ENCODE measurements at places on chromosomes 5 and 9.

DNA sequence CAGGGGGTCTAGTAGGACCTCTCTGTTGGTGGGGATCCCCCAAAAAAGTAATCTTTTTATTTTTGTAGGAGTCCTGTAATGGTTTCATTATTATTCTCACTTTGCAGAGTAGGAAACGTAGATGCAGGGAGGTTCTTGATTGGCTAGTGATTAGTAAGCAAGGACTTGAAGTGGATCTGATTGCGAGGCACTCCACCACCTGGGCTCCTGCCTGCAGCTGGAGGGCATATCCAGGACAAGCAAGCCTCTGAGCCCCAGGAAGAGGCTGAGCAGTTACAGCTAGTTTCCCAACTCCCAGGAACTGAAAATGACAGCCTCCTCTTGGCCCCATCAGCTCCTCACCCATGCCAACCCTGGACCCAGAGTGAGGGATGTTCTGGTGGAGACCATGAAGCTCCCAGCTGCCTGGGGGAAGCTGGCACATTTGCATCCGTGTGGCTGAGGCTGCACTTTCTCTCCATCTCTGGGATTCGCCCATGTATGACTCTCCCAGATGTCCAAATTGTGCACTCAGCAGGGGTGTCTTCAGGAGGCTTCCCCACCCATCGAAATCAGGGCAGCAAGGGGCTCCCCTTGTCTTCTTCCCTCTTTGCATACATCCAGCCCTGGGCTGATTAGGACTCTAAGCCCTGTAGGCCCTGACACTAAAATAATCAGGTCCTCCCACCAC lies 10.2 kb downstream of the KCNIP1 start:
- no peak for DNase-seq

DNA sequence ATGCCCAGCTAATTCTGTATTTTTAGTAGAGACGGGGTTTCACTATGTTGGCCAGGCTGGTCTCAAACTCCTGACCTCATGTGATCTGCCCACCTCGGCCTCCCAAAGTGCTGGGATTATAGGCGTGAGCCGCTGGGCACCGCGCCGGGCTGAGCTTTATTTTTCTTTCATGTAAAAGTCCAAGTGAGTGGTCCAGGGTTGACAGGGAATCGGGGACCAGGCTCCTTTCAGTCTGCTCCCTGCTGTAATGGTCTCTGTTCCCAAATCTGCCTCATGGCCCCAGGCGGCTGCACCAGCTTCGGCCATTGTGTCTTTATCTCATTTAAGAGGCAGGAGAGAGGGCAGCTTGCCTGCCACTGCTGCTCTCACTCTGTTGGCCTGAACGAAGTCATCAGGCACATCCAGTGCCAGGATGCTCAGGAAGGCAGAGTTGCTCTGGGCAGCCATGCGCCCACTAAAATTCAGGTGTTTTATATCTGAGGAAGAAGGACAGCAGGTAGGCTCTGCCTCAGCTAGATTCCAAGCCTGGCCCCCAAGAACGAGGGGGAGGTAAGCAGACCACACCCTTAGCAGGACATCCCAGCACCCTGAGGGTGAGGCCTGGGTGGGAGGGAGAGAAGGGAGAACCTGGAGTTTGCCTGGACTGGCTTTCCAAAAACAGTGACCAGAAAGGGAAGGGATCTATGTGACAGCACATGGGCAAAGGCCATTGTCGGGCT lies 1.7 kb upstream of the CCDC183 start:
- no peak for DNase-seq

DNA sequence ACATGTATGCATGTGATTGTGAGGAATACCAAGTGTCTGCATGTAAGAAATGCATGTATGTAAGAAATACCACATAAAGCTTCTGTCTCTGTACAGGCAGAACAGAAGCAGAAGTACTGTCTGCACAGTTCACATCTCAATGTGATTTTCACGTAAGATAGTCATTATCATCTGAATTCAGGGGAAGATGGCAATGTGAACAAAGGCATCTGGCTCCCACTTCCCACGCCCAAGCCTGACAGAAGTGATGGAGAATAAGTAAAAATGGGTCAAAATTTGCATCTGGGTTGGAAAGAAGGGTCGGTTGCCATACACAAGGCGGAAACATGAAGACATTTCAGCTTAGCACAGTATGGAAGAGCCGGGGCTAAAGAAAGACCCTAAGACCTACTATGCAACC lies 71.7 kb downstream of the SUSD1 start:
- no peak for DNase-seq

DNA sequence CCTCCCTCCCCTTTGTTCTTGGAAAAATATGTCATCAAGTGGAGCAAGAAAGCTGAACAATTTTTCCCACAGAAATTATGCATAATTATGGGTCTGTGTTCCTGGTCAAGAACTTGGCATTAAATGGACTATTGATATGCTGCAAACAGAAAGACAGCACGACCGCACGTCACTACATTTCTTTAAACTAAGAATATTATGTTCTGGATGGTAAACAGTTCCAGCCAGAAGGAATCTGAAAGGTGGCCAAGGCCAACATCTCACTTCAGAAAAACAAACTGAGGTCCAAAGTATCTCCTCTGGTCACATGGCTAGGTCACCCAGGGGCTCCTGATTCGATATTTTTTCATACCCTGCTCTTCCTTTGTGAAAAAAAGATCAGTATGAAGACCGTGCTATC lies 173.3 kb upstream of the GAS1 start:
- no peak for DNase-seq

GRCh38 chr5:149168276-149168906 lies 27.1 kb downstream of the ABLIM3 start:
- DNase-seq: no peak

- no peak for DNase-seq
Measured at GRCh38 chr5:7816535-7816901, 34.4 kb downstream of the CFAP90 start.

DNA sequence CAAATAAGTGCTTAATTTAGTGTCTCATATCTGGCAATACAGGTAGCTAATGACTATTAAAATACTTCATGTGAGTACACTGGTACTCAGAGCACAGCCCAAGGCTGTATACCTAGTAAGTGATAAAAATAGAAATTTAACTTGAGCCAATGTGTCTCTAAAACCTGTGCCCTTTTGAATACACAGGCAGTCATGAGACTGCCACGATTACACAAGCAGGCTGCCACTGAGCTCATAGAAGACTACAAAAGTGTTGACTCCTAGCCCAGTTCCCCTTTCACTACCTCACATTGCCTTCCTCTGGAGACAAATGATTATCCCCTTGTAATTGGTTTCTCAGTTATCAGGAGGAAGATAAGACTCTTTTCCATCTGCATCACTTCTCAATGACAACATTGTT lies 66.3 kb upstream of the PAPPA start:
- DNase-seq: no peak

GRCh38 chr5:105816961-105817360 lies 1853.8 kb downstream of the EFNA5 start:
- DNase-seq: no peak

DNA sequence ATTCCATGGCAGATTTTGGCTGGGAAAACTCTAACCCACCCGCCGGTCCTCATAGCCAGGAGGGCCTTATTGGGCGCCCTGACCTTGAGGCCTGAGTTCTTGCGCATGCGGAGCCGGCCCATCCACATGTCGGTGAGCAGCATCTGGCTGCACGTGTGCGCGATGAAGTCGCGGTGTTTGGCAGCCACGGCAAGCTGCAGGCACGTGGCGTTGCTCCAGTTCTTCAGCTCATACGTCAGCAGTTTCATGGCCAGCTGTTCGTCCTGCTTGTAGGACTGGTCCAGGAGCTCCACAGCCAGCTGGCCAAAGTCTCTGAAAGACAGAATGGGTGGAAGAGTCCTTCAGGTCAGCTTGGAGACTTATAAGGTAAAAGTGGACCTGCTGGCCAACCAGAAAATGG lies 204.3 kb upstream of the KLF9 start:
- DNase-seq: no peak

GRCh38 chr5:154309805-154310204 lies 119.3 kb downstream of the GALNT10 start:
- DNase-seq: no peak

GRCh38 chr5:133707629-133708028 lies 95.3 kb upstream of the FSTL4 start:
- DNase-seq: no peak

DNA sequence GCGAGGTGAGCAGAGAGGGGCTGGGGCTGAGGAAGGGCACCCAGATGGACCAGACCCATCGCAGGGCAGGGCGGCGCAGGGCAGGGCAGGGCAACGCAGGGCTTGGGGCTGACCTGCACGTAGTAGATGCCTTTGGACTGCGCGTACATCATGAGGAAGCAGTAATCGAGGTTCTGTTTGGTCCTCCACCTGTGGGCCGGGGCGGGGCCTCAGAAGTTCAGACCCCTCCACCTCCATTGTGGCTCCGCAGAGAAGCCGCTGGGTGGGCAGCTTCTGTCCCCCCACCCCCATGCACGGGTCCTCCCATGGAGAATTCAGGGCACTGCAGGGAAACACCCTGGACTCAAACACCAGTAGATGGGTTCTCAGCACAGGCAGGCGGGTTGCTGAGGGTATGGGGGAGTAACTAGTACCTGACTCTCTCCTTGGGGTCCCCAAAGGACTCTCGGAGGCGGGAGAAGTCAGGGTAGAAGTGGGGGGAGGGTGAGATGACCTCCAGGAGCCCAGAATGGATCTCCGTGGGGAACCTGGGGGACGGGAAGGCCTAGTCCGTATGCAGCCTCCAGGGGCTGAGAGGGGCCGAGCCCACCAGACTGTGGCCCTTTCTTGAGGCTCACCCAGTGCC lies 6.4 kb downstream of the LTC4S start:
- DNase-seq: no peak

GRCh38 chr9:84068872-84069271 lies 88.3 kb downstream of the RMI1 start:
- DNase-seq: no peak

DNA sequence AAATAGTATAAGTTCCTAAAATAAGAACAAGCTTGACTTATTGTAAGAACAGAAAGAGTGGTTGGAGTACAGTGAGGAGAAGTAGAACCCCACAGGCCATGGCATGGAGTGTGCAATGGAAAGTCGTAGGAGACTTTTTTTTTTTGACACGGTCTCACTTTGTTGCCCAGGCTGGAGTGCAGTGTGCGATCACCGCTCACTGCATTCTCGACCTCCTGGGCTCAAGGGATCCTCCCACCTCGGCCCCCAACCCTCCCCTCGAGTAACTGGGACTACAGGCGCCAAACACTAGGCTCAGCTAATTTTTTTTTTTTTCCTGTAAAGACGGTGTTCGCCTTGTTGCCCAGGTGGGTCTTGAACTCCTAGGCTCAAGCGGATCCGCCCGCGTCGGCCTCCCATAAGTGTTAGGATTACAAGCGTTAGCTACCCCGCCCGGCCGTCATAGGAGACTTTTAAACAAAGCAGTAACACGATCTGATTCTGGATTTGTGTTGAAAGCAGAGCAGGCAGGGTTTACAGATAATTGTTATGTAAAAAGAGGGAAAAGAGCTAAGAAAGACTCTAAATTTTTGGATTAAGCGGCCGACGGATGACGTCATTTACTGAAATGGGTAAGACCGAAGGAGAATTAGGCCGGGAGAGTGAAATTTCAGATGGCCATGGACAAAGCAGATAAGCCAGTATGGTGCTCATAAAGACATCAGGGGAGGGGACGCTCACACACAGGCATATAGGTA lies 752 bp downstream of the TSTD2 start:
- DNase-seq: no peak

- no peak for DNase-seq
Measured at GRCh38 chr9:123983047-123983446, 28.5 kb upstream of the LHX2 start.

DNA sequence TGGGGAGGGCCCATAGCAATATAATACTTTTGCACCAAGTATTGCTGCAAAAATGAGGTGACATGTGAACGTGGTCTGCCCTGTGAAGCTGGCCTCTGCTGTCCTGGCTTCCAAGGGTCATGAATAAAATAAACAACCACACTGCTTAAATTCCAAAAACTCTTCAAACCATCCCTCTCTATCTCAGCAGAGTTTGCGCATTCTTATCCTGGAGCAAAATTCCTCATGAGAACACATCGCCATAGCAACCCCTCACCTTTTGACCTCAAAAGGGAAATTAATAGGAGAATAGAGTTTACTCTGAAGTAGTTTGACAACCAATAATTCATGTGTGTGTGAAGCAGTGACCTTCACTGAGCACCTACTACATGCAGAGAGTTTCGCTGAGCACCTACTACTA lies 342.9 kb downstream of the SPOCK1 start:
- DNase-seq: no peak

- no peak for DNase-seq
Measured at GRCh38 chr5:59800347-59800893, 93.1 kb downstream of the PDE4D start.

GRCh38 chr9:113506090-113506589 lies 42.6 kb downstream of the RGS3 start:
- no peak for DNase-seq

DNA sequence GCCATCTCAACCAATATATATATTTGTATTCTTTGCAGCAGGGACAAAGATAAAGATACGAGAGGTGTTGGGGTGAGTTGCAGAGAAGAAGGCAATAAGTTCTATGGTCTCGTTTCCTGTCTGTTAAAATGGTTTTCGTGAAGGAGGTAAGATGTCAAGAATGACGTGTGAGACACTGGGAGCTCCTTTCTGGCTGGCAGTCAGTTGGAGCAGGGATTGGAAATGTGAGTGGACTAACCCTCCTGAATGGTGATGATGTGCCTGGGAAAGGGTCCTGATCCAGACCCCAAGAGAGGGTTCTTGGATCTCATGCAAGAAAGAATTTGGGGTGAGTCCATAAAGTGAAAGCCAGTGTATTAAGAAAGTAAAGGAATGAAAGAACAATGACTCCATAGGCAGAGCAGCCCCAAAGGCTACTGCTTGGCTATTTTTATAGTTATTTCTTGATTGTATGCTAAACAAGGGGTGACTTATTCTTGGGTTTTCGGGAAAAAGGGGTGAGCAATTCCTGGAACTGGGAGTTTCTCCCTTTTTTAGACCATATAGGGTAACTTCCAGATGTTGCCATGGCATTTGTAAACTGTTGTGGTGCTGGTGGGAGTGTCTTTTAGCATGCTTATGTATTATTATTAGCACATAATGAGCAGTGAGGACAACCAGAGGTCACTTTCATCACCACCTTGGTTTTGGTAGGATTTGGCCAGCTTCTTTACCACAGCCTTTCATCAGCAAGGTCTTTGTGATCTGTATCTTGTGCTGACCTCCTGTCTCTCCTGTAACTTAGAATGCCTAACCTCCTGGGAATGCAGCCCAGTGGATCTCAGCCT lies 53.7 kb downstream of the SPATA31C2 start:
- DNase-seq: no peak

All from stimulated activated CD8-positive, alpha-beta memory T cell treated with anti-CD3 and anti-CD28 coated beads, Interleukin-4, amount 100 ng/mL, for 1 hour (primary cell).